ENCODE measurements at places on chromosomes 6 and 20.
A peak's percentile ranks its signal among the peaks of the same experiment; 100 is the strongest.

DNA sequence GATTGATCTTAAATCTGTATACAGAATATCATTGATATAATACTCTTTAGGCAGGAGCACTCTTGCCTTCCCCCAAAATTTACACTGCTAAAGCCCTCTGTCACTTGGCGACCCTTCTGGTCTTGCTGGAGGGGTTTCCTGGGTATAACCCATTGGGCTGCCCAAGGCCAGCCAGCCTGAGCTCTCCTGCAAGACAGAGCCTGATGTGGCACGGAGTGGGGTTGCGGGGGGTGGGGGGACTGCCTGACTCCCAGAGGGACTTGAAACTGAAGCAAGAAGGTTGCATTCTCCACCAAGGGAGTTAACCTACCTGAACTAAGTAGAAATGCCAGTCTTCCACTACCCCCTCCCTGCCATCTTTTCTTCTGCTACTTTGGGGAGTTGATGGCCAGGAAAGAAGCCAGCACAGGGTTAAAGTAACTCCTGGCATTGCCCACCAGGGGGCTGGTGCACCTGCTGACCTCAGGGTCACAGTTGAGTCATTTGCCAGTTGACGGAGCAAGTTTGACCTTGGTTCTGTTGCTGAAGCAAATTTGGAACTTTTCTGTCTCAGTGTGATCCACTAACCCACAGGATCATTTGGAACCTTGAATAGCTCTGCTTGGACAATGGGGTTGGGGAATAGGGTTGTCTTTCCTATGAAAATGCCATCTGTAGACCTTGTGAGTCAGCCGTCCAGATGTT lies 79.4 kb downstream of the ASXL1 start:
- DNase-seq = no peak

DNA sequence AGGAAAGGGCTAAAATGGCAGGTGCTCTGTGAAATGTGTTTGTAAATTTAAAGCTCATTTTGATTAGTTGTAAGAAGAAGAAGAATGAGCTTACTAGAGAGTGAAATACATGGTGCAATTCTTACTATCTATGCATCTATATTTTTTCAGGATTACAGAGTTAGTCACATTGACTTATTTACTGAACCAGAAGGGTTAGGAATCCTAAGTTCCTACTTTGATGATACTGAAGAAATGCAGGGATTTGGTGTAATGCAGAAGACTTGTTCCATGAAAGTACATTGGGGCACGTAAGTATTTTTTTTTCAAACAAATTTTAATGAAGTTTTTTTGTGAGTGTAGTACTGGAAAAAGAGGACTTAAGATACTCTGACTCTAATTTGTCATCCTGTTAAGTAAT lies 99.3 kb downstream of the RTN4IP1 start:
- DNase-seq = no peak

DNA sequence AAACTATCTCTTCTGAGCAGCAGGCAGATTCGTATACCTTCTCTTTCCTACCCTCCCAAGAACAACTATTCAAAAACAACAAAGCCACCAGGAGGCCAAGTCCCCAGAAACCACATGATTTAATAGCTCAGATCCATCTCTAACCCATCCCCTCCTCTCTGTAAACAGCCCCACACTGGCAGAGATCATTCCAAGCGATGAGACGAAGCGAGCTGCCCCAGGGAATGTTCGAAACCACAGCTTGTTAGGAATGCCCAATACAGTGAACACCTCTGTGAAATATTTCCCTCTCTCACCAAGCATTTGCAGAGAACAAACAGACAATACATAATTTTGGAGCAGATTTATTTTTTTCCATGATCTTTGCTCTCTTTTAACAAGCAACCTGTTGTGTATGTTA lies 231.8 kb downstream of the SOD2 start:
- DNase-seq = no peak

DNA sequence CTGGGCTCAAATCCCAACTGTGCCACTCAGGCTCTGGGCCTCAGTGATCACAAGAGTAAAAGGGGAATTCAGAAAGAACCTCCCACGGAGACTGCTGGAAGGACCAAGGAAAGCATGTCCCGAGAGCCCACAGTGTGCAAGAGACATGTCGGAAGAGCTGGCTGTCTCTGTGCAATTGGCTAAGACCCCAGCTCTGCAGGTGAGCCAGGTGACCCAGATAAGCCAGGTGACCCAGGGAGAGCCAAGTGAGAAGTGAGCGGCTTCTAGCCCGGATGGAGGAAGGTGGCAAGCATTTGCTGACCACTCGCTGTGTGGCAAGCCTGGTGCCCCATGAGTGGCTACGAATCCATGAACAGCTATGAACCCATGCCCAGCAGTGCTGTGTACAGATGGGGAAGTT lies 59.1 kb downstream of the RIPOR3 start:
- no peak for DNase-seq

- no peak for DNase-seq
Measured at GRCh38 chr6:2659882-2660281, 90.8 kb downstream of the MYLK4 start.

DNA sequence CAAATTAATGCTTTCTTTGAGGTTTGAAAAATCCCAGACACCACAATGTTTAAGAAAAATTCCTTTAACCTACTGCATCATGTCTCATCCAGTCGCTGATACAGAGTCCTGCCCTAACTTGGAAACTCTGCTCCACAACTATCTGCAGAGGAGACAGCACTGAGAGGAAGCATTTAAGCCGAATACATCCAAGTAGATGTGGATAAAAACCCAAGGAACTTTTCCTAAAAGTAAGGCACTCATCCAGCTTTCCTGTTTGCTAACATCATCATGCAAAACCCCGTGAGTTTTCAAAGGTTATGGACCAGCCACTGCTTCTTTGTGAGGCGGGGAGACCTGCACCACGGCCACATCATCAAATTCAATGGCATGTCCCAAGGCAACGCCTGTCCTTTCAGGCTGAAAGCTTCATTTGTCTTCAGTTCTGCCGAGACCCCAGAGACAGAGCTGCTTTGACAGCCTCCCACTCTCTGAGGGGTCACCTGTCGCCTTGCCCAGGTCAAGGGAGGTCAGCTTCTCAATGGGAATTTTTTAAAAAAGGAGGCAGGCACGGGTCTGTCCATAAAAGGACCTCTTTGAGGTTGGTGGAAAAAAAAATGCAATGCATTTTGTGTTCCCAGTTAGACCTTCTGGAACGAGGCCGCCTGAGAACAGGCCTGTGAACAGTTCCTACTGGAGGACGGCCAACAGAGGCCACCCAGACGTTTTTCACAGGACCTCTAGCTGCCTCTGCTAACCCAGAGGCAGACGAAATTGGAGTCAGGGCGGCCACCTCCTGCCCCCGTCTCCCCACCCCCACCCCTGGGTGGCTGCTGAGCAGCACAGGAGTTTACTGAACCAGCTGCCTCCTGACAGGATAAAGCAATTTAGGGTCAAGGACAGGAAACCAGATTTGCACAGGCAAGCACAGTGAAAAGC lies 142.5 kb upstream of the HDDC2 start:
- peak; percentile 67 for DNase-seq

DNA sequence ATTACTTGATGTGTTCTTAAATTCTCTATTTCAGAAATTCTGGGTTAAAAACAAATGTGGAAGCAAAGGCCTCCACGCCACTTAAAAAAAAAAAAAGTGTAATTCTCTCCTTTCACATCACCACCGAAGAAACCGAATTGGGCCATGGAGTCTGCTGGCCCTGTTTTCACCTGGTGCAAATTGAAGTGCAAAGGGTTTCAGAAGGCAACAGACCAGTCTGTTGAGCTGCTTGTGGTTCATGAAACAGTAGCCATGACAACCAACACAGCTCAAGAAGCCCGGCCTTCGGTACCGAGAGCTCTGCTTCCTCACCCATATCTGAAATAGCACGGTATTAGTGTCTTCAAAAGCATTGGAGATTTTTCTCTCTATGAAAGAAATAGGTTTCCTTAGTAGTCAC lies 63.1 kb downstream of the GMPR start:
- DNase-seq = no peak

DNA sequence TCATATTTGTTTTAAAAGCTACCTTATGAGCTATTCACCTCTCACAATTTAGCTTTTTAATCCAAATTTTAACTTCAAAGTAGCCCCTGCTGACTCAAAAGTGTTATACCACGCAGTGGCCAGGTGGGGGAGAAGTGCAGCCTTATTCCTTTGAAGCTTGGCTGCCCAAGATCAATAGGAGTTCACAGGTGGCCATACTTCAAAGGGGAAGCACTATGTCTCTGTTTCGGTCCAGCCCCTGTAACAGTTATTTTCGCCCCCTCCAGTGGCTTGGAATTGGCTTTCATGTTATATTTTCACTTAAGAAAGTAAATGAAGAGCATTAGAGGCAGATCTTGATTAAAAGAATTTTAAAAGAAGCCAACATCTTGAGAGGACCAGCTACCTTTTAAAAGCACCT lies 608.4 kb downstream of the EPHA7 start:
- DNase-seq = no peak

- no peak for DNase-seq
Measured at GRCh38 chr6:42790549-42791181, 8.8 kb downstream of the BICRAL start.

DNA sequence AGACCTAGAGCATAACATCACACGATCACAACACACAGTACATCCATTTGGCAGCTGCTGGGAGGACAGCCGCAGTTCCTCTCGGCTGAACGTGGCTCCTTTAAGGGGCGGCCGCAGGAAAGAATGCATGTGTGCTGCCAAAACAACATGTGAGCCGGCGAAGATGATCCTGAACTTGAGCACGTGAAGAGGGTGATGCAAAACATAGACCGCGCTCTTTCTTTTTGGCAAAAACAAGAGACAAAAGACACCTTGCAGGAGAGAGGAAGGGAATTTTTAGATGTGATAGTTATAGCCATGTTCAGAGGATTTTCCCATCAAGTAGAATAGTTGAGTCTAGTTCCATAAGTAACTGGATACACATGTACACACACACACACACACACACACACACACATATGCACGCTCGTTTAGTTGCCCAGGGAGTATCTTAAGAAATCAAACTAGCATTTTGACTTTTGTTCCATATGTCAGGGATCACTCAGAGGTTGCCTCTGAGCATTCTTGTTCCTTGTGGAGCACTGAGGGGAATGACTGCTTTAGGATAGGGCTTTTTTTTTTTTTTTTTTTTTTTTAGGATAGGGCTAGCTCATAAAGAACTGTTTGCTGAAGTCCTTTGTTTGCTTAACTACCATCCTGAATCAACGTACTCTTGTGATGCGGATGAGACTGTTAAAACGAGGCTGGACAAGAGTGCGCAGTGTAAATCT lies 21.7 kb upstream of the RANBP9 start:
- peak; percentile 84 for DNase-seq

DNA sequence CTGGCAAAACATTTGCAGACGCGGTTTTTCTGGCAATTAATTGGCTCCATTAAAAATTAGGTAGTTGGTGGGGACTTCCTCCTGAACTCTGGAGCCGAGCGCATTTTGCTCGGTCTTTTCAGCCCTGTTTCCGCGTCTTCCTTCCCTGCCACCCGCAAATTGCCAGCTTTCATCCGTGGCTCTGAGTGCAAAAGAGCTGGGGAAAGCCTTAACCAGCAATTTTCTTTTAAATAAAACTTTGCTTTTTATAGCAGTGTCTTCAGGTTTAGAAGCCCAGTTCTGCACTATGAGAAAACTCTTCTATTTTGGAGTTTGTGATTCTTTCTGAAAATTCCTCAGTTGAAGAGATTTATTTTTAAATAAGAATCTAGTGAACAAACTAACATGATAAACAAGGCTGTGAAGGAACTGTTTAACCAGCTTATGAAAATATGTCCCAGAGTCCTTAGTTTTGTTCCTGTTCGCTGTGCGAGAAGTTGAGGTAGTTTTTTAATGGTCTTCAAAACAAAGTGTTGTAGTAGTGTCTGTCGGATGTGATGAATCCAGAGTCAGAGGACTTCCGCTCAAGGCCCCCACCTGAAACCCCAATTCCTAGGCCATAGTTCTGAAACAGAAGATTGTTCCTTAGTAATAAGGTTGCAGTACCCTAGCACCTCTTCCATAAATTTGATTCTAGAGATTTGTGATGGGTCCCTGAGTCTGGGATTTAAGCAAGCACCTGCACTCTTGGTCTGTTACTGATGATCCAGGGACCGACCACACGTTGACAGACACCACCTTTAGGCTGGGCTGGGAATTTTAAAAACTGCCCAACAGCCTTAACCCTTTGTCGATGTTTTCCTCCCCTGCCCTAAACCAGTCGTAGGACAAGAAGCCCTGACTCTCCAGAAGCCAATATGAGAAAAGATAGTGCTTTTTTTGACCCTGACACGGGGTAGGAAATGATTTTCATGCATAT lies 950 bp downstream of the KCTD20 start:
- no peak for DNase-seq

DNA sequence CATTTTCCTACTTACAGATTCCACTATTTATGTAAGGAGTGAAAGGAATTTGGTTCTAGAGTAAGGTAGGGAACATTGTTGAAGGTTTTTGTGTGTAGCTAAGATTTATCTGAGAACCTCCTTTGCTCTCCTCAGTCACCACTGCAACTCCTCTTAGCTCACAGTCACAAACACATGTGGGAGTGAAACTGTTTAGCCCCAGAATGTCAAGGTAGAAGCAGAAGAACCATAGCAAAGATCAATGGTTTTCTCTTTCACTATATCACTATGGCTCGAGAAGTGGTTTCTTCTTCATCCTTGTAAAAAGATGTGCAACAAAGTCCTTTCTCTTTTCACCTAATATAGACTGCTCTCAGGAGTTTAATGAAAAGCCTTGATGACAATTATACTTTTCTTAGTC lies 6.5 kb upstream of the DEFB112 start:
- no peak for DNase-seq

- no peak for DNase-seq
Measured at GRCh38 chr6:42899871-42900270, 16.0 kb upstream of the PTCRA start.

DNA sequence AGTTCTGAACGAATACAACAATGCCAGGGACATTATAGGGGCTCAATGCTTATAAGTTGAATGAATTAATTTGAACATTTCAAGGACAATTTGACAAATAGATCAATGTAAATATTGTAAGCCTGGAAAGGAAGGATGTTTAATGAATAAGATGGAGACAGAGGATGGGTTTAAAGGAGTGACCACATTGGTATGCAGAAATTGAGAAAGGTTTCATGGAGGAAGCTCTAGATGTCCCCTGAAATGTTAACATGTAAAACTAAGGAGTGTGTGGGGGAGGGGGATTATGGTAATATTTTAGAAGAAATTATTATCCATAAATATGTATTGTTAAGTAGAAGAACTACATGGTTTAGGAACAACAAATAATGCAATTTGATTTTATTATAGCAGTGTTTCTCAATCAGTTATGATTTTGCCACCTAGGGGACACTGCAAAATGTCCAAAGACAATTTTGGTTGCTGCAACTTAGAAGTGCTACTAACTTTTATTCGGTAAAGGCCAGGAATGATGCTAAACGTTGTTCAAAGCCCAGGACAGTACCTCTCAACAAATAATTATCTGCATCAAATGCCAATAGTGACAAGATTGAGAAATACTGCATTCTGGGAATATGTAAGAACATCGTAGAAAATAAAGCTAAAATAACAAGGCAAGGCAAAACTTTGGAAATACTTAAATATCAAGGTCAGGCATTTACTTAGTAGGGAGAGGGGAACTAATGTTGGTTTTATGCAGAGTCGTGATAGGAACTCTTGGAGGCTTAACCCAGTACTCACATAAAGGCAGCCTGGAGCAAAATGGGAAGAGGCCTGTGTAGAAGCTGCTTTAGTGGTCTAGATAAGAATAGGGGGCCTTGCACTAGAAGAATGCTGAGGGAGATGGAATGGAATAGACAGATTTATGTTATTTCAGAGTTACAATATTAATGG lies 686.9 kb upstream of the CITED2 start:
- DNase-seq = no peak

Measured in ovary (tissue), 10 donors.